Activated CD4-positive, CD25-positive, alpha-beta regulatory T cell treated with anti-CD3 and anti-CD28 coated beads, Interleukin-2, amount 50 U/mL, for 72 hours (primary cell): ENCODE measurements at places on chromosomes 1 and 21.

DNA sequence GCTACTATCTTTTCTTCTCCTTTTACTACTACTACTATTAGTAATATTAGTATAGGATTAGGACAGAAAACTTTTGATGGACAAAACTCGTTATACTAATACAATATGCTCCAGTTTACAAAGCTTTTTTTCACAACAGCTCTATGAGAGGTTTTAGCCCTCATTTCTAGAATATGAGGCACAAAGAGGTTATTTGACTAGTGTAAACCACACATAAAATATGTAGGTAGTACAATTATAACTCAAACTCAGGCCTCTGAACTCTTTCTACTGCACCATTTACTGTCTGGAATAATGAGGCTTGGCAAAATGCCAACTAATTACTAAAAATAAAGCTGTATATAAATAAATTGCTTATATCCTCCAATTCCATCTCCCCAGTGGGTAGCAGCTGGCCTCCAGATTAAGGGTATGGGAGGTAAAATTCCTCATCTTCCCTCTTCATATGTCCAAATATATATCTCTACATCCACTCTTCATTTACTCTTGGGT is 99.9 kb downstream of the LYST start:
- DNase-seq: no peak

DNA sequence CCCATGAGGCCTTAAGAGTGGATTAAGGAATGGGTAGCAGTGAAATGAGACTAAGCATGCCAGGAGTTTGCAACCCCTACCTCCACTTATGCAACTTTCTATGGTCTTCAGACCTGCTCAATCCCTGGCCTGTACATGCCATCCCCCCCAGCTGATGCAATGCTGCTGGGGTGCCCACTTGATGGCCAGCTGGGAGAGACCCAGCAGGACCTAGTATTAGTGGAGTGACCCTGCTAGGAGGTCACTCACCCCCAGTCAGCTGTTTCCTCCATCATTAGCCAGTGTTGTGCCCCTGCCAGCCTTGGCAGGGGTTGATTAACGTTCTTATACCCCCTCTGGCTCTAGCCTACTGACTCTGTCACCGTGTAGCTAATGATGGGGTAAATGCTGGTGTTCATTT is 236.6 kb downstream of the DYRK1A start:
- DNase-seq: no peak

DNA sequence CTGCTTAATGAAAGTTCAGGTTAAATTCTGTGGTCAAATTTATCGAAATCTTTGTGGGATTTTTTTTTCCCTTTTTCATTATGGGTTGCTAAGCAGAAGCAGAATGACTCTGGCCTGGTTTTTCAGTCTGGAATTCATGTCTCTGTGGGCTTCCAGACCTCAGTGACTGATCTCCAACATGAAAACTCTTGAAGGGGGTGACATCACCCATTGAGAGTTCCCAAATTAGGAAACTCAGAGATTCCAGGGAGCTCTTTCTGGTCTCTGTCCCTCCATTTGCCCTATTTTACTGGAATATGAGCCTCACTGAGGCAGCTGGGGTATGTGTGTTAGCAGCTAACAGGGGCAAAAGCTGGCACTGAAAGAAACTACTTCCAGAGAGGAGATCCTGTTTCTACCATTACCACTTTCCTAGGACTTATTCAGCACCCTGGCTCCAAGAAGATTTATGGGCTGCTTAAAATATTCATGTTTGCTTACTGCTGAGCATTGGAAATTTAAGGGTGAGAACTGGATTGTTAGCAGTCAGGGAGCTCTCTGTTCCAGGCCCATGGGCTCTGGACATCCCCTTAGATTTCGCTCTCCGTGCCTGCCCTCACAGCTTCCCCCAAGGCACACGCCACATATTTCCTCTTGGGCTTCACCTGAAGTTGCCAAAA is 203.4 kb upstream of the SPAG17 start:
- no peak for DNase-seq

GRCh38 chr1:232499188-232499587 is 130.7 kb downstream of the SIPA1L2 start:
- no peak for DNase-seq

DNA sequence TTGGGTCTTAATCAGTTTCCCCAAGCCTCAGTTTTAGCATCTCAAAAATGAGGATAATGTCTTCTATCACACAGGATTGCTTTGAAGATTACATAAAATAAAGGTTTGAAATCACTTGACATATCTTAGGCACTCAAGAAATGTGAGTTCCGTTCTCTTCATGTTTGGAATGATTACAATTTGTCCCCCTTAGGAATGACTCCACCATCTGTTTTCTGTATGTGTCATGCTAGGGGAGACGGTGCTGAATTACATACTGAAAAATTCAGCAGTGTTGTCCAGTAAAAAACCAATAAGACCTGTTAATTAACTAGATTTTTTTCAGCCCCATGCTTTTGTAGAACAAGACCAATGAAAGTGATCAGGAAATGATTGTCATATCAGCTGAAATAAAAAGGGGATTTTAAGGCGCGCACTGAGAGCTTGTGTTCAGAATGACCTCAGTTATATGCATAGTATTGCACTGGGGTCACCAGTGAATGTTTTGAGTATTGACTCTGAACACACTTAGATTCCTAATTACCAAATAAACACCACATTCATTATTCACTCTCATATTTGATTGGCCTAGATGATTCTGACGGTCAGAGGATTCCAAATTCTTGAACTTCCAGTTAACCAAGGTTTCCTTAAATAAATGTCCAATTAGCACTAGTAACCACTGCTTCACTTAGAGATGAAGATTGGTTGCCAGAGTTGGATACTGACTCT is 114.5 kb upstream of the KCNK2 start:
- DNase-seq: no peak

DNA sequence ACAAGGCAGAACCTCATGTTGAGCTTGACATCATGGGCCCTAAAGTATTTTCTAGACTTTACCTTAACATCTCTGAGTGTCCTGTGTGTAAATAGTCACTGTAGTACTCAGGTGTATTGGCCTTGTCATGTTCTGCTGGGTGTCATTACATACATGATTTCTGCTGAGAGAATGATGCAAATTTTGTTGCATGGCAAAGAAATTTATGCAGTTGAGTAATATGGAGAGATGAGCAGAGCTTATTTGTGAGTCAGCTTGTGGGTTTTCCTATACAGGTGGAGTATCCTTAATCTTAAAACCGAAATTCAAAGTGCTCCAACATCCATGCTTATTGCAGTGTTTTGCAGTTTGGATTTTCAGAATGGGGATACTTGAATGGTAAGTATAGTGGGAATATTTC is 36.6 kb downstream of the RGL1 start:
- DNase-seq: no peak

- DNase-seq: peak; percentile 28
Observed at GRCh38 chr1:1432951-1433803, 2.3 kb upstream of the VWA1 start.

- no peak for DNase-seq
Observed at GRCh38 chr21:27561116-27561515, 594.2 kb upstream of the ADAMTS5 start.

GRCh38 chr1:4626560-4627319 is 27.7 kb upstream of the AJAP1 start:
- no peak for DNase-seq

- no peak for DNase-seq
Observed at GRCh38 chr1:40530735-40531380, 579 bp upstream of the ZNF684 start.

GRCh38 chr1:147575376-147575775 is 34.1 kb downstream of the BCL9 start:
- DNase-seq: no peak

DNA sequence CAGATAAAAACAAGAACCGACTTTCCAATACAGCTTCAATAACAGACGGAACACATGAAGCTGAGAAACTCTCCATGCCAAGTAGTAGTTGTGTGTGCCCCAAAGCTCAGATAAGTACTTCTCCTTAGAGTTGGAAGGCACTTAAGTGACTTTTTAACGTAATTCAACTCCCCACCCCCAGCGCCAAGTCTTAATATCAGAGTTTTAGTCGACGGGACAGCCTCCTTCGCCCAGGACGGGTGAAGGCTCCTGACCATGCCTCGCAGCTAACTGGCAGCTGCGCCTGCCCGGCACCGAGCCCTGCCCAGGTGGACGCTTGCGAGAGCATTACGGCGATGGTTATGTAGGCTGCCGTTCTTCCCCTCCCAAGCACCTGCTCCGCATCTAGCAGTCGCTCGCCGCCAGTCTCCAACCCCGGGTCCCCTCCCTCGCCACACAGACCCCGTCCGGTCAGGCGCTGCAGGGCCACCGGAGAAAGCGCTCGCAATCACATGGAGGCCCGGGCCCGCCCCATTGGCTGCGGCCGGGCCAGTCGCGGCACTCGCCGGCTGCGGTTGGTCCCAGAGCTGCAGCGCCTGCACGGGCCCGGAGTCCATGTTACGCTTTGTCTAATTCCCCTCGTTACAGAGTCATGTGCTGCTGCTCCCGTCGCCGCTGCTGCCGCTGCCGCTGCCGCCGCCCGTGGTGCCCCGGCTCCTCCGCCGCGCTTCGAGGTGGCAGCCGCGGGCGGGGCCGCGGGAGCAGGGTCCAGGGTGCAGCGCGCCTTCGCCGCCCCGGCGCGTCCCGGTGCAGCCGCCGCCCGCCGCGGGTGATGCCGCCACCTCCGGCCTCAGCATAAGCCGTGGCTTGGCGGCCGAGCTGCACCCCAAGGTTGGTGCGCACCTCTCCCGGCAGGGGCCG is at the start of gene LRRC8D:
LRRC8D (plus strand) TSS at position 611 of the 900 bp plus-strand sequence. CDS start 112,037 bp downstream, outside the sequence.
- peak; percentile 75 for DNase-seq

- DNase-seq: no peak
Observed at GRCh38 chr1:158272681-158273080, 17.0 kb upstream of the CD1C start.

GRCh38 chr21:22679207-22679606 is 1681.0 kb downstream of the NCAM2 start:
- DNase-seq: no peak

- DNase-seq: no peak
Observed at GRCh38 chr1:210151052-210151672, 81.4 kb upstream of the SERTAD4 start.

DNA sequence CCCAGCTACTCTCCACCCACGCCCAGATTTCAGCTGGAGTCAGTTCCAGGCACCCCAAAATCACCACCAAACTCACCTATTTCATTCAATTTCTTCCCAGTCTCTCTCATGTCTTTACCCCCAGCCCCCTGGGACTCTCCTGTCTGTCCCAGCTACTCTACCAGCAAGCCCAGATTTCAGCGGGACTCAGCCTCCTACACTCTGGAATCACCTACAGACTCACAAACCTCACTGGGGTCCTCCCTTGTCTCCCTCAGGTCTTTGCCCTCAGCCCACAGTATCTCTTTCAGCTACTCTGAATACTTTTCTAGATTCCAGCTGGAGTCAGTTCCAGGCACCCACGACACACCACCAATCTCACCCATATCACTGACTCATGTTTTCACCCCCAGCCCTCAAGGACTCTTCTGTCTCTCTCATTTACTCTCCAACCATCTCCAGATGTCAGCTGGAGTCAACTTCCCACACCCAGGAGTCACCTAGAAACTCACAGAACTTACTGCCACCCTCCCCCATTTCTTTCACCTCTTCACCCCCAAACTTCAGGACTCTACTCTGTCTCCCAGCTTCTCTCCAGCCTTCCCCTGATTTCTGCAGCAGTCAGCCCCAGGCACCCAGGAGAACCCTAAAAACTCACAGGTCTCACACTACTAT is 1529.3 kb upstream of the TPTE start:
- no peak for DNase-seq

DNA sequence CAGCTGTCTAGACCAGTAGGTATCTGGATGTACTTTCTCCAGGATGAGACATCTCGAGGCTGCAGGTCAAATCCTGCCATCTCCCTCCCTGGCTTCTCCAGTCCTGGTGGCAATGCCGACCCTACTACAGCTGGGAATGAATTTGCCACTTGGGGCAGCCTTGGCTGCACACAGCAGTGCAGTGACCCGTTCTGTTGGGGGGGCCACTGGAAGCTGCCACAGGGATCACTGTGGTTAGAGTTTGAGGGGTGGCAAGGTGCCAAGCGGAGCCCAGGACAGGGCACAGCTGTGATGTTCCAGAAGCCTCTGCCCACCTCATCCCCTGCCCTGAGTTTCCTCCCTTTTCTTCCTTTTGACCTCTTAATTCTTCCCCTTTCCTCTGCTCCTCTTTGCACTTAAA is 17.1 kb downstream of the COL6A2 start:
- peak; percentile 1 for DNase-seq

DNA sequence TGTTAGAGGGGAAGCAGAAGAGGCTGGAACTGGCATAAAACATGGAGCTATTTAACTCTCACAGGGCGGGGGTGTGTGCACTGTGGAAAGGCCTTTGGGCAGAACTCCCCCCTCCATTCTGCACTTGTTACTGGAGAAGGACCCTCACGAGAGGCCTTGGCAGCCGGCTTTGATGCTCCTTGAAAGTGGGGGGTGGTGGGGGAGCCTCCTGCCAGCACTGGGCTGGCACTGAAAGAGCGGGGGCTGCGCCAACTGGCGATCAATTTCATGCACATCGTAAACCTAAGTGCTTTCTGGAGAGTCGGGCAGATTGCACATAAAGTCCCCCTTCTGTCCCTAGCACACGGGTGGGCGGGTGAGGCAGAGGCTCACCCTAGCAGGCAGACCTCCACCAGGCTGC is 28.9 kb downstream of the FOXO6 start:
- DNase-seq: no peak

- DNase-seq: no peak
Observed at GRCh38 chr1:173554089-173554488, 48.8 kb downstream of the SLC9C2 start.

DNA sequence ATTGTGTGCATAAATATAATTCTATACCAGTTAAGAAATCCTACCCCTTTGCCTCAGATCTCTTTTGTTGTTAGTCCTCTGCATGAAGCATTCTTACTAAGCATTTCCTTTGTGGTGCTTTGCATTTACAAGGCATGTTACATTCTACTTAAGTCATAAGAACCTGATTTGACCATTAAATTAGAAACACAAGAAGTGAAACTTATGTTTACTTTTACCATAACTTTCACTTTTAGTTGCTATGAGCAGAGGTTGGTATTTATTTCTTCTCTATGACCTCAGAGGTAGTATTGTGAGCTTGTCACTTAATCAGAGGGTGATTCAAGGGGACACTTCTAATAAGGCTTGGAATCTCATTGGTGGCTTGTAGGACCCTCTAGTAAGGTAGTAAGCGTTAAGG is 9.0 kb downstream of the FAM20B start:
- no peak for DNase-seq

DNA sequence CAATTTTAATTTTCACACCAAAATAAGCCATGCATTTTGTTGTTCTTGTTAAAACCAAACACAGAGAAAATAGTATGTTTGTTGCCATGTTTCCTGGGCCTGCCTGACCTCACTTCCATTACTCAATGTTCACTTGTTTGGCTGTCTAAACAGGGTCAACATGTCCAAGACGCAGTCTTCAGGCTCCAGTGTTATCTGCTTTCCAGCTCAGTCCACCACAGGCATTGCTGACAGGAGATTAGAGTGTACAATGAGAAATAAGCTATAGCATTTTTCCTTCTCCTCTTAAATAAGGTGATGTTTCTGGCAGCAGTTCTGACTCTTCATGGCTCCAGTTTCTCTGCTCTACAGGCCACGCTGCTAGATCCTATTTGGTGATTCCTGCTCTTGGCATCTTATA is 1030.5 kb downstream of the KCNT2 start:
- DNase-seq: no peak

- no peak for DNase-seq
Observed at GRCh38 chr1:43293176-43293575, 7.6 kb upstream of the TIE1 start.
